ENCODE measurements at places on chromosomes 4 and X.

DNA sequence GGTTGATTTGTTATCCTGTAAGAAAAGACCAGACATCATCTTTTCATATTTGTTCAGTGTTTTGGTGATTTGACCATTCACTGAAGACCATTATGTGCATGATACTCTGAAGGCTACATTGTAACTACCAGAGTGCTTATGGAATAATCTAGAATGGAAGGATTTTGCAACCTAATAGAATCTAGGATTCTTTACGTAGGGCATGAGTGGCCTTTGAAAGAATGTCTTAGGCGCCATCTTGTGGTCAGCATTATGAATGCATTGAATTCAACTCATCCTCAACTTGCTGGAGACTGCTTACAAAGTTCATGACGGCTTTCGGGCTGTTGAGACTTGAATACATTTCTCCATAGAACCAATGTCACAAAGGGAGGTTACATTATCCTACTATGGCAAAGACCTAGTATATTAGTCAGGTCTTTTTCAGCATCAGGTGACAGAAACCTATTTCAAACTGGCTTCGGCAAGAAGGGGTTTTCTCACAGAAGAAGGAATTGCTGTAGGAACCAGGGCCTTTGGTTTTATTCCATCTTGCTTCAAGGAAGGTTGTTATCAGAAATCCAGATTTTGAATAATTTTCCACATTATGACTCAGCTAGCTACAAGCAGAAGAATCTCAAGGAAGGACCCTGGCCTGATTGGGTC lies 104.1 kb downstream of the GPAT3 start:
- peak; percentile 77 for DNase-seq

- no peak for DNase-seq
Observed at GRCh38 chrX:11257290-11257689, 35.9 kb upstream of the AMELX start.

- DNase-seq, result peak; percentile 9
Observed at GRCh38 chr4:105666693-105667092, 41.8 kb downstream of the INTS12 start.

- no peak for DNase-seq
Observed at GRCh38 chr4:186628058-186628711, 72.8 kb upstream of the MTNR1A start.

DNA sequence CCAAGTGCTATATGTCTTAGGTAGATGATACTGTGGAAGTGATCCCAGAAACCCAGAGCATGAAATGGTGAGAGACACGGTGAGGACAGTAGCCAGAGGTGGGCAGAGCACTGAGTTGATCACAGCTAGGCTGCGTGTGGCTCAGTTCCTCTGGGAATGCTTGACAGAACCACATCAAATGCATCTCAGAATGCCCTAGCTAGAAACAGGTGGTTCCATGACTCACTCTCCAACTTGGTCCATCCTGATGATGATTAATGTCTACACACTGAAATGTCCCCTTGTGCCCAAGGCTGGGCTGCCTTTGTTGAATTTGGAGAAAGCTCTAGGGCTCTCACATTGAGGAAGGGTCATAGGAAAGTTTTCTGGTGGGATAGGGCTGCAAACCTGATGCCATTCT lies 113.6 kb downstream of the ZNF518B start:
- no peak for DNase-seq

GRCh38 chr4:140637836-140638235 lies 69.1 kb upstream of the UCP1 start:
- peak; percentile 31 for DNase-seq

Measured in EH (cell line).